ENCODE measurements at places on chromosomes 12 and 14.

DNA sequence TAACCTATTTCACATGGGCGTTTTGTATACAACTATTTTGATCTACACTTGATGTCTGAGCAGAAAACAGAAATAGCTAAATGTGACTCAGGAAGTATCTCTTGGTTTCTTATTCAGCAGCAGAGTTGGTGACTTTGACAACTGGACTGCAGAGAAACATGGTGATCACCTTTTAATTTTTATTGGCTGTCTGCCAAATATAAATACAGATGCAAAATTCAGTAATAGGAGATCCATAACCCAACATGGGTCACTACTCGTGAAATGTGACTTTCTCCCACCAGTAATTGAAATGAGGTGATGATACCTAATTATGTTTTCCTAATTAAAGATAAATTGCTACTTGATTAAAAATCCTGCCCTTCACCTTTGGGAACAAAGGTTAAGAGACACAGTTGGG lies 487.1 kb downstream of the NELL2 start:
- DNase-seq = no peak

DNA sequence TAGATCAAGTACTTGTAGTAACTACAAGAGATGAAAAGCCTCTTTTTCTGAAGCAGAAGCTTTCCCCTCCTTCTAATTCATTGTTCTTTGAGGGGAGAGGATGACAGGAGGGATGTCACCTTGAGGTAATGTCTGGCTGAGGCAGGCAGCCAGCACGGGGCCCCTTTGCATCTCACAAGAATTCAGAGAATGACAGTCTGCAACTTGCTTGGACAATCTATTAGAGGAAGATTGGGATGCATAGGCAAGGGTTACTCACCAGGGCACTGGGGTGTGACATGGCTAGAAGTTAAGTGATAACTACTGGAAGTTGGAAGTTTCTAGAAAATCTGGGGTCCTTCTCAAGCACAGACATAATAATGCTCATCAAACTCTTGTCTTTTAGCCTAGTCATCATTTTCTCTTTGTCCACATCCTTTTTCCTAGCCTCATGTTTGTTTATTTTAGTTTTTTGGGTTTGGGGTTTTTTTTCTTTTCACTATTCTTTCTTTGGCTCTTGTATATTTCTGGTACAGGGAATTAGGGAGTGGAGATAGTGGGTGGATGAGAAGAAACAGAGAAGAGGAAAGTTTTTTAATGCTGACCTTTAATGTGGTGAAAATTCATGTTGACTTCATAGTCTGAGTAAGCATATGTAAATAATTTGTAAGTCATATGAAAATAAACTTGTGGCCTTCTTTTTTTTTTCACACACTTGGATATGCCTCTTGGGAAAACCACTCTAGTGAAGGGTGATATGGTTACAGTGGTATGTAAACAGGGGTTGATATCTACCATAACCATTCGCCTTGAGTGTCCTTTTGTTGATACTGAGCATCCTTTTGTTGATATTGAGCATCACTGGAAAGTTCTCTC lies 55.1 kb downstream of the TTLL5 start:
- no peak for DNase-seq

- DNase-seq = no peak
These were observed 8.8 kb downstream of the AICDA start for GRCh38 chr12:8603856-8604255.

GRCh38 chr12:114447799-114448617 lies 42.1 kb upstream of the TBX5 start:
- no peak for DNase-seq

DNA sequence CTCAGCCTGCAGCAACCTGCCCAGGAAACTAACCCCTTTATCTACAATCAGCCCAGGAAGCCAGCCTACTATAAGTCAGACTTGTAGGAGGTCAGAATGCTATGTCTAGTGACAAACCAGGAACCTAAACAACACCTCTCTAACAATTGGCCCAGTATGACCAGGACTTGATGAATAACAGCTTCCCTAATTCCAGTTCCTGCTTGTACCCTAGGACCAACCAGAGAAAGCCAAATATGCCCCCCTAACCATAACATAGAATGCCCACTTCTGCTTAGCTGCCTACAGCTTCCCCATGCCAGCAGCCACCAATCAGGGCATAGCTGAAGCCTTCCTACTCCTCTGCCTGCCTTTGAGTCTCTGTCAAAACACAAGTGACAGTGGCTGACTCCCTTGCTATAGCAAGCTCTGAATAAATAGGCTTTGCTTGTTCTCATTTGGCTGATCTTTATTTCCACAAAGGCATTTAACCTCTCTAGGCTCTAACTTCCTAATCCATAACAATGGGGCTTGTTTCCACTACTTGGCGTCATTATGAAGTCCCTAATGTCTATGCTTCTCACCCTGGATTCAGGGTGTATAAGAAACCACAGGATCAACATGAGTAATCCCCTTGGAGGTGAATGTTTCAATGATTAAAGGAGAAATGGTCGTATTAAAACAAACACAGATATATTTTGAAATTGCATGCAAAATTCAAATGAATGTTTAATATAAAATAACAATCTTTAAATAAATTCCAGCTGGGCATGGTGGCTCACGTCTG lies 220.2 kb downstream of the ANO6 start:
- DNase-seq = no peak

DNA sequence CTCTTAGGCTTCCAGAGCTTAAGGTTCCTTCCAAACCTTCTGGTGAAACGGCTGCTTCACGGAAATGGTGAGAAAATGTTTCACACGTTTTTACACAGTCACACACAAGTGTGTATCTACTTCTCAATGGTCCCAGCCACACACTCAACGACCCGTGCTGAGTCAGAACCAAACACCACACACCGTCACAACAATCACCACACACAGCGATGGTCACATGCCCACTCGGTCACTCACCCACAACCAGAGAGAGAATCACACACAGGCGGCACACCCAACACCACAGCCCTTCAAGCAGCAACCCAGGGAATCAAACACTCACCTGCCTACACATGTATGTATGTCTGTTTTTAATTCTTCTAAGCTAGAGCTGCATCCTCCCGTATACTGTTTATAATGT lies 12.6 kb upstream of the PLEKHD1 start:
- no peak for DNase-seq

GRCh38 chr14:55884819-55885218 lies 233.4 kb upstream of the PELI2 start:
- DNase-seq = no peak

DNA sequence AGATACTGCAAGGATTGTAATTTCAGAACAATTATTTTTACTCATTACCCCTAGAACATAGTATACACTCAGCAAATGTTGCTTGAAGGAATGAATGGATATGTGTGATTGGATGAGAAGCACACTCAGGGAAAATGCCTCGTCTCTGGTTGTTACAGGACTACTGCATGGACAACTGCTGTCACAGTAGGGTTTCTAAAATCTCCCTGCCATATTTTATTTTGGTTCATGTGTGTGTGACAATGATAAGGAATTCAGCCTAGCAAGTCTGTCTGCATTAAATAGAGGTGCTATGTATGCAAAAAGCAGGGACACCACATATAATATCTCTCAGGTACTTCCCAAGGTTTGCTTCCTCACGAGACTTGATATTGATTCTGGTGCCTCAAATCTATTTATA lies 1.4 kb downstream of the PTPRR start:
- no peak for DNase-seq

DNA sequence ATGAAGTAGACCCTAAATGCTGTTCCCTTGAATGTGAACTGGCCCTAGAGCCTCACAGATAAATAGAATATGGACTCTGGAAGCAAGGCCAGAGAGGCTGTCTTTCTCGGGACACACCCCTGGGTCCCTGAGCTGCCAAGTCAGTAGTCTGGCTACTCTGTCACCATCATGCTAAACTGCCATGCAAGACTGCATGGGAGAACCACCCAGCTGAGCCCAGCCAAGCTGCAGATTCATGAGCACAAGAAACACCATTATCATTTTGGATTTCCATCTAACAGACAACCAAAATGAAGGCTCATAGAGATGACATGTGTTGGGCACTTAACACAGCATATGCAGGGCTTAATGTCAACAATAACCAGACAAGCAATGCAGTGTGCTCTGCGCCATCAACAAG lies 53.3 kb downstream of the CHGA start:
- DNase-seq = no peak

- DNase-seq = no peak
These were observed 20.6 kb downstream of the RACGAP1 start for GRCh38 chr12:50004696-50005095.

DNA sequence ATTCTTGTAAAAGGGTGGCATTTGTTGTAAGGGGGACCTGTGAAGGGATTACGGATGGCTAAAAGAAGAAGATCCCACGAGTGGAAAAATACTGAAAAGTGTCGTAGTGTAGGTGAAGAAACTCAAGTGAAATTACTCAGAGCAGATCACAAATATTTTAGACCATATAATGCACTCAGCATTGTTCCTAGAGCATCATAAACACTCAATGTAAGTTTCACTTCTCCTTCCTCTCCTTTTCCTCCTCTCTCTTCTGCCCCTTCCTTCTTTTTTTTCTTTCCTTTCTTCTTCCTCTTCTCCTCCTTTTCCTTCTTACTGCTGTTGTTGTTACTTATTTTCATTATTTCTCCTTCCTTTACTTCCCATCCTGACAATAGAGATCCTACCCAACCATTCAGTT lies 445.6 kb downstream of the ADAMTS20 start:
- no peak for DNase-seq

DNA sequence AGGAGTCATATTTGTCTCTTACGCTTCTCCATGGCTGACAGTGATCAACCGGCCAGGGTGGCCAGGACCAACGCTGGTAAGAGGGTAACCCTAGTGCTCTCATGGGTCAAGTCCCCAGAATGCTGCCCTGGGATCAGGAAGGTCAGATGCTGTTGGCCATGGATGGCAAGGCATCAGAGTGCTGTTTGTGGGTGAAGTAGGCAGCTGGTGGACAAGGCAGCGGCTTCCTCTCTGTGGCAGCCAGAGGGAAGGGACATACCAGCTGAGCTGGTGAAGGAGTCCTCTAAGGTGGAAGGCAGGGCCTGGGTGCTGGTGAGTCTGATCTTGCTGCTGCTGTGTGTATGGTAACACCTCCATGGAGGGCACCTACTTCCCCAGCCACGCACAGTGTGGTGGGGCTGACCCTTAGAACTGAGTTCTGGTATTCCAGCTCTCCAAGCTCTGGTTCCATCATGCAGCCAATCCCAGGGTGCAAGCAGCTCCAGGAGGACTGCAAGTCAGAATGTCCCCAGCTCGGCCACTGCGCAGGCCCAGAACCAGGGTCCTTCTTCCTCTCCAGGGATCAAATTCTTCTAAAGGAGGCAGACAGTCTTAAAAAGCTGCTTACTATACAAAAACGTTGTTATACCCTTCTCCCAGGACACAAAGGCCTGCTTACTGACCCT lies 13.4 kb upstream of the SMOC1 start:
- DNase-seq = no peak

GRCh38 chr14:90062822-90063539 lies 1.2 kb downstream of the KCNK13 start:
- no peak for DNase-seq

DNA sequence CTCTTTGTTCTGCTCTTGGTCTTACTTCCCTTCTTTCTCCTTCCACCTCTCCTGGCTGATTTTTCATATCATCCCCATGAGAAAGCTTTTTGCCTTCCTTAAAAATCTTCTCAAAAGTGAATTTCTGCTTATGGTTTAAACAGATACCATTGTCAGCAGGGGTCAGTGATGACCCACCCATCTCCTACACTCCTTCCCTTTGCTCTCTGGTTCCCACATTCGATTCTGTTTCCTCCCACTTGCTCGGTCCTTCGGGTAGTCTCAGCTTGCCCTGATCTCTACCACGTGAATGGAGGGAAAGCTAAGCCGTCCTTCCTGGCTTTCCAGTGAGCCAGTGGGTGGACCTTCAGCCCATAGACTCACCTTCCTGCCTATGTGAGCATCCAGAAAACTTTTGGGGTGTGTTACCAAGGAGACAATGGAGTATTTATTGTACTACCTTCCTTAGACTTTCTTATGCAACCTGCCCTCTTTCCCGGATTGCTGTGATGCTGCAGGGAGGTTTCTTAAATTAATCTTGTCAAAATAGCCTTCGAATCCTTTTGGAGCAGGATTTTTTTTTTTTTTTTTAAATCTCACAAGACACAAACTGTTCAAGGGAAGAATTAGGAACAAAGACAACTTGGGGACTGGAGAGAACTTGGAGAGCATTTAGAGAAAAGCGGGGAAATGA lies 306.3 kb downstream of the CACNA1C start:
- no peak for DNase-seq

DNA sequence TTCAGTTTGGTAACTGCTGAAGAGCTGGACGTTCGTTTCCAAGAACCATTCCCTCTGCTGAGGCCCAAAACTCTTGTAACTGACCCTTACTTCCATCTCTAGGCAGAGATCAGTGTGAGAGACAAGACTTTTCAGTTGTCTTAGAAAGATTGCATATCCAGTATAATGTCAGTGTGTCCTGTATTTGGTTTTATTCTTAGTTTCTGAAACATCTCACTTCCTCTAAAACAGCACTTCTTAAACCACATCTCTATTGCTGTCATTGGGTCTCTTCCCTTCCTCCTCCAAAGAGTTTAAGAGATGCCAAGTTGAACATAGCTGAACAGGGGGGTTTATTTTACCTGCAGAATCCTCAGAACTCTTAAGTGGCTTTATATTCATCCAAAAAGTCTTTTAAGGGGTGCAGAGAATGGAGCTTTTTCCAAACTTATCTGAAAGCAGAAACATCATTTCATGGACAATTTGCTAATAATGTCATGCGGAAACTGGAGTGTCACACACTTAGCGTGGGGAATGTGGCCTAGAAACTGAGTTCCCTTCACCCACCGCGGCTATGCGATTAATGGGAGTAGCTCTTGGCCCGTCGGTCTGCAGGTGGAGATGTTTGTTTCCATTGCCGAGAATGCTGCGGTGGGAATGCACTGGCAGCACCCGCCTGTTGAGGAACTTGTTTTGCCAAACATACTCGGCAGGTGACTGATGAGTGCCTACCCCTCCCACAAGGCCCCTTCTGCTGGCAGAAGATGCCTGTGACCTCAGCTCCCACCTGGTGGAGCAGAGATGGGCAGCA lies 148.2 kb downstream of the ADGRD1 start:
- no peak for DNase-seq

DNA sequence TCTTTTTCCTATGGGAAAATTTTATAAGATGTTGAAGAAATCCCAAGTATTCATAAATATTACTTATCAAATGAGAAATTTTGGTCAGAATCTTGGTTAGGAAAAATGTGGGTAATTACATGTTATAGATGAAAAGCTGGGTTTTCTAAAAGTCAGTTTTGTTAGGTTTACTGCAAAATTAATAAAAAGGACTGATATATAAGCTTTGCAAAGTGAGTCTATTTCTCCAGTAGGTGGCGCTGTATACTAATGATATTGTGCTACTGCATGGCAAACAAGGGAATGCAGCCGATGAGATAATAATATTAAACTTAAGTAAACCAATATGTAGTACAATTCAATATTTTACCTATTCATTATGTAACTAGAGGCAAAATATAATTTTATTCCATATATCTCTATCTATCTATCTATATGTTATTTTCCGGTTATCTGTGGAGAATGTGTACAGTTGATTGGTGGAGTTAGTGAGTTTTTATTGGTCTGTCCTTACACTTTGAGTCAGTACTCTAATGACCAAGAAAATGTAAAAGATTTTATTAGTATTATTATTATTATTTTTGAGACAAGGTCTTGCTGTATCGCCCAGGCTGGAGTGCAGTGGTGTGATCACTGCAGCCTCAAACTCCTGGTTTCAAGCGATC lies 32.9 kb downstream of the MIPOL1 start:
- peak; percentile 18 for DNase-seq

- DNase-seq = no peak
These were observed 376.6 kb upstream of the TBX3 start for GRCh38 chr12:115060477-115061168.

Measured in nephron progenitor cell (in vitro differentiated cells).